ENCODE measurements at places on chromosomes 5 and 9.

- no peak for DNase-seq
These were observed 75.0 kb downstream of the HMHB1 start for GRCh38 chr5:143886651-143887638.

DNA sequence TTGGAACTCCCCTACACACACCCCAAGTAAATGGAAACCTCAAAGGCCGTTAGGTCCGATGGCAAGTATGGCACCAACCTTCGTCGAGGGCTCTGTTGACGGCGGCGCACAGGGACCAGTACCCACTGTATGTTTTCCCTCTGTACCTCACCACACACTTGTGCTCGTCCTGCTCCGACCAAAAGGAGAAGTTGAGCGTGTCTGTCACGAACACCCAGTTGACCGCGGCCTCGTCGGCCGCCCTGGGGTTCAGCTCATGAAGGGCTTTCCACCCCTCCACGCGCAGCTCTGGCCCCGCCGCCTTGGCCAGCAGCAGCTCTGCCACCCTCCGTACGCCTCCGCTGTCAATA is 24.0 kb downstream of the HNRNPK start:
- DNase-seq: no peak

DNA sequence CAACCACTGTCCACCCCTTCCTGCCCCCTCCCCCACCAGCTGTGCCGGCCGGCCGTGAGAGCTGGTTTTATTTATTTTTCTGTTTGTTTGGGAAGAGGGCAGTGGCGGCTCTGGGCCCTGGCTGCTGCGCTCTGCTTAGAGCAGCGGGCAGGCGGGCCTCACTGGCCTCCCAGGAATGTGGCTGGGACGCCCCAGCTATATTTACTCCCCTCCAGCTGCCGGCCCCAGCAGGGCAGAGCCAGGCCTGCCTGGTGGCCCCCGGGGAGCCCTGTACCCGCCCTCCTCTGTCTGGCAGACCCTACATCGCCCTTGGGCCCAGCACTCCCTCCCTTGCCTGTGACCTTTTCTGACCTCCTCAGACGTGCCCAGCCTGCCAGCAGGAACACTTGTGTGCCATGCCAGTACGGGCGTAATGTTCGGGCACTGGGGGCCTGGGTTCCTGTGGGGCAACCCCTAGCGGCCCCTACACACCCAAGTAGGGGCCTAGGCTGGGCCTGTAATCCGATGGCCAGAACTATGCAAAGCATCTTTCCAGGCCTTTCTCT is 7.7 kb downstream of the CXXC5 start:
- DNase-seq: no peak

DNA sequence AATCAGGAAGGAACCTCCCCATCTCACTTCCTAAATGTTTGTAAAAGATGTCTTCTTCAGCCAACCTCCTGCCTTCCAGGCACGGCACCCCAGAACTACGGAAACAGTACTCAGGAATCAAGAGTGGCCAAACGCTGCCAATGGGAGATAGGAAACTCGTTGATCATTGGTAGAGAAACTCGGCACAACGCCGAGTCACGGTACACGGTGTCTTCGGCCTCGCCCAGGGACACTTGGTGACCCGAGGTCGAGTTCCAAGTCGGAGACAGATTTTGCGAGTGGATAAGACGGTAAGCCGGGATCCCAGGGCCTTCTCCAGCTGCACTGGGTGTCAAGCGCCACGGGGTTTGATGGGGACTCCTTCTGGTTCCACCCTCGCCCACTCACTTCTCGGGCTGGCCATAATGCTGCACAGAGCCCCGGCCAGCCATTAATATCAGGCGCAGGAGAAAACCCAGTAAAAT is 343 bp downstream of the KIAA0825 start:
- no peak for DNase-seq

DNA sequence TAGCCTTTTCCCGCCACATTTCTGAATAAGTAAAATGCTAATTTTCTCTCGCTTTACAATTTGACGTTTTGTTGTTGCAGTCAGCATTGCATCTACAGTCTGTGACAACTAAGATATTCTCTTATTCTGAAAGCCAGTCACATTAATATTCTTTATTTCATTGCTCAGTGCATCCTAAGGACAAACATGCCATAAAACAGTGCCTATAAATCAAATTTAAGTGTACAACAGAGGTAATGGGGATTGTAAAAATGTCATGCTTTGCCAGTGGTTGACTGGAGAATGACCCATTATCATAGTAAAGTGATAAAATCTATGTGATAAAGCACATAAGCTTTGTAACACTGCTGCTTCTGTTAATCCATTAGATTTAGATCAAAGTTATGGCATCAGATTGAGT is 1850.0 kb upstream of the ACO1 start:
- DNase-seq: no peak

DNA sequence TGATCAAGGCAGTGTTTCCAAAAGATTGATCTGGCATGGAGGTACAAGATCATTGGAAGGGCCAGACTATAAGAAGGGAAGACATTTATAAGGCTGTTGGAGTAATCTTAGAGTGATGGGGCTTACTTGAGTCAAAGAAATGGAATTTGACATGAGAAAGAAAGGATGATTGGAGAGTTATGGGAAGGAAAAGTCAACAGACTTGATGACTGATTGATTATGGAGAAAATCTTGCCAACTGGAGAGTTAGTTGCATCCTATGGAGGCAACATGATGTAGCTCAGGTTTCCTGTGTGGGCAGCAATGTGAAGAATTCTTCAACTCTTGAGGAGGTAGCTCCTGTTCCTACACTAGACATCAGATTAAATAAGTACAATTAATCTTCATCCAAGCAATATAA is 10.9 kb upstream of the MAST4 start:
- DNase-seq: no peak

DNA sequence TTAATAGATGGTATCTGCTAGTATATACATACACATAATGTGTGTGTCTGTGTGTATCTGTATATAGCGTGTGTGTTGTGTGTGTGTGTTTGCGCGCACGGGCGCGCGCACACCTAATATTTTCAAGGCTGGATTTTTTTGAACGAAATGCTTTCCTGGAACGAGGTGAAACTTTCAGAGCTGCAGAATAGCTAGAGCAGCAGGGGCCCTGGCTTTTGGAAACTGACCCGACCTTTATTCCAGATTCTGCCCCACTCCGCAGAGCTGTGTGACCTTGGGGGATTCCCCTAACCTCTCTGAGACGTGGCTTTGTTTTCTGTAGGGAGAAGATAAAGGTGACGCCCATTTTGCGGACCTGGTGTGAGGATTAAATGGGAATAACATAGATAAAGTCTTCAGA is 757 bp downstream of the FXN start:
- DNase-seq: peak; percentile 2

DNA sequence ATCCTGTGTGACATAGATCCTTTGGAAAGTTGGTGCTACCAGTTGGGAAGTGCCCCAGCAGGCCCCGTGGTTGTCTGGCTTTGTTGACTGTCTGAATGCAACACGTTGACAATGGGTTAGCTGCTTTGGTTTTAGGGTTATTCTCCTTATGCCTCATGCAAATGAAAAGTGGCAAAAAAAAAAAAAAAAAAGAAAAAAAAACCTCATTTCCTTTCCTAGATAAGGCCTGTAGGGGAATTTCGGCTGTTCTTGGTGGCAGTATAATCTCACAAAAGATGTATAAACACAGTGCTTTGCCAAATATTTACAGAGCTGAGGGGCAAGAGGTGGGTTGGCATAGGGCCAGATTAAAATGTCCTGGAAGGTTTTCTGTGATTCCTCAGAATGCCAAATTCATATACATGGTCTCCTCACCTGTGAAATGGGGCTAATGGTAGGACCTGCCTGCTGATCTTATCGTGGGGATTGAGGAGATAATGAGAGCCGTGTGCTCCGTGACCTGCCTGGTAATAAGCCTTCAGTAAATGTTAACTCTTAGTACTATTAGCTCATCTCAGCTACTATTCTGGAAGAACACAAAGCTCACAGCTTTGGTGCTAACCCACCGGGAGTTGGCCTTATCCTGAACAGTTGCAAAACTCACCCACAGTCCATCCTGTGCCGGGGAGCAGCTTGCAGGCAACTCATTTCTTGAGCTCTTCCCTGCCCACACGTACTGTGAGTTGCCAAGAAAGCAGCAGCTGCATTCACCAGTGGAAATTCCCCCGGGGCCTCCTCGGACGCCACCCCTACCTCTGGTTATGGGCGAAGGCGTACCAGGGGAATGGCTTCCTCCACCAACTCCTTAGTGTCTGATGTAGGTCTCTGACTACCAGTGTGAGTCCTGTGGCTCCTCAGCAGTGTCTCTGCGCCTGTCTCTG is 220.3 kb downstream of the NR3C1 start:
- DNase-seq: peak; percentile 31

DNA sequence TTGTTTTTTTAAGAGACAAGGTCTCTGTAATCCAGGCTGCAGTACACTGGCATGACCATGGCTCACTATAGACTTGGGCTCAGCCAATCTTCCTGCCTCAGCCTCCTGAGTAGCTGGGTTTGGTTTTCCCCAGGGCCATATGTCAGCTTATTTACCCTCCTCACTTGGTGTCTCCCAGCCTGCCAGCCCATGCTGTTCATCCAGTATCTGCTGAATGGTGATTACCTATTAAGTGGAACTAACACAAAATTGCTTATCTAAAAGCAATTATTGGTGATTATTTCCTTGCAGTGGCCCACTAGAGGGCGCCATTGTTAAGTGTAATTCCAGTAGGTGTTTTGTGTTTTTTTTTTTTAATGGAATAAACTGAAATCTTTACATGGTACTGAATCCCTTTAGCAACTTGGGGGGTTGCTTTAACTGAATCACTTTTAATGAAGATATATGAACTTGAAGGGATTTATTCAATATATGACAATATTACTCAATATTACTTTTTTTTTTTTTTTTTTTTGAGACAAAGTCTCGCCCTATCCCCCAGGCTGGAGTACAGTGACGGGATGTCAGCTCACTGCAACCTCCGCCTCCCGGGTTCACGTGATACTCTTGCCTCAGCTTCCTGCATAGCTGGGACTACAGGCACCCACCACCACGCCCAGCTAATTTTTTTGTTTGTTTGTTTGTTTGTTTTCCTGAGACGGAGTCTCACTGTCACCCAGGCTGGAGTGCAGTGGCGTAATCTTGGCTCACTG is 13.8 kb downstream of the EXOSC2 start:
- DNase-seq: peak; percentile 68

DNA sequence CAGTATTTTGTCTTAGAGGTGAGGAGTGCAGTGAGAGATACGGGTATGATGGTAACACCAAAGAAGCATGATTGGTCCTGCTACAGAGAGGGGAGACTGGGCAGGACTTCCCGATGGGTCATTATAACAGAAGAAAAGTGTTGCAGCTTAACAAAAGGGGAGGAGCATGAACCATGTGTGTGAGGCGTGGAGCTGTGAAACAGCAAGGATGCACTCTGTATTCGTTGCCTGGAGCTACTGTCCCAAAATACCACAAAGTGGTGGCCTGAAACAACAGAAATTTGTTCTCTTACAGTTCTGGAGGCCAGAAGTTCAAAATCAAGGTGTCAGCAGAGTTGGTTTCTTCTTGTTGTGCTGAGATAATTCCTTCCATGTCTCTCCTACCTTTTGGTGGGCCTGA is 59.4 kb upstream of the GRHPR start:
- DNase-seq: no peak

- no peak for DNase-seq
These were observed 248.7 kb downstream of the TAF11L14 start for GRCh38 chr5:17882760-17883488.
